ENCODE measurements at places on chromosomes 2 and 18.

GRCh38 chr2:235048549-235048948, 96.7 kb downstream of the SH3BP4 start:
- no peak for DNase-seq

- DNase-seq: peak; percentile 27
Measured at GRCh38 chr2:177989029-177989885, 83.3 kb downstream of the PDE11A start.

DNA sequence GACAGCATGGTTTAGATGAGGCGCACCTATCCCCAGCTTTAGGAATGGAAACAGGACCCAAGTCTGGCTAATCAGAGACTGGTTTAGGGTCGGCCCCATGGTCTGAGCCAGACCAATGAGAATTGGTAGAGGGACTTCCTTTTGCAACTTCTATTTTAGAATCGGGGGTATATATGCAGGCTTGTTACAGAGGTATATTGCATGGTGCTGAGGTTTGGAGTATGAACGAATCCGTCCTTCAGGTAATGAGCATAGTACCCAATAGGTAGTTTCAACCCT, 1.5 kb upstream of the BOLA3 start:
- no peak for DNase-seq

- no peak for DNase-seq
Measured at GRCh38 chr2:18991177-18992168, 366.9 kb downstream of the OSR1 start.

GRCh38 chr18:49238433-49239042, 221.9 kb downstream of the DYM start:
- no peak for DNase-seq

DNA sequence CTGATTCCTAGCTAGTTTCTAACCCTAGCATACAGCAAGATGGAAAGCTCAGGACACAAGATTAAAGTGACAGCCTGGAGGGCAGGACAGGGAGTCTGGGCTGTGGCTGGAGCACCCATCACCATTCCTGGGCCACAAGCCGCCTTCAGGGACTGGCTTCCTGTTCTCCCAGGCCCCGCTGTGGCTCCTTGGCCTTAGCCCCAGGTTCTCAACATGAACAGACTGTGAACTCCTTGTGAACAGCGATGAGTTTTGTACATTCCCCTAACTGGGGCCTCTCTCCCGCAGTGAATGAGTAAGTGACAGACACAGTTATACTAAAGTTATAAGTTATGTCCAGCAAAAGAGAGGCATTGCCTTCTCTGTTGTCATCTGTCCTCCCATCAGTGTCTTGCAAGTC, 35.9 kb upstream of the SLC14A1 start:
- DNase-seq: no peak

- no peak for DNase-seq
Measured at GRCh38 chr2:25692737-25693445, 19.5 kb upstream of the DTNB start.

DNA sequence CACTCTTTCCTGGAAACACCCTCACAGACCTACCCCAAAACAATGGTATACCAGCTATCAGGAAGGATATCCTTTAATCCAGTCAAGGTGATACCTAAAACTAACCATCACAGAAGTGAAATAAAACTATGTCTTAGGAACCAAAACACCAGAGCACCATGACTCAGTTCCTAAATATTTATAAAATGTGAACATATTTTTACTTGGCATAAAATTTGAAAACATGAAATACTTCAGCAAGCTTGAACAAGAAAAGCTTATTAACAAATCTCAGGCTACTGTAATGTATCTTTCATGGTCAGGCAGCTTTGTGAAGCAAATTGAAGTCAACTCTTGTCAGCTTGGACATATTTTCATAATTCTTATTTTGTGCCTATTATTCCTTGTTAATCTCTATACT, 440.8 kb upstream of the CDH20 start:
- no peak for DNase-seq

All from muscle of back (tissue), 13 donors.